Astrocyte of the spinal cord (primary cell): ENCODE measurements at places on chromosomes 1 and 21.

- no peak for DNase-seq
Observed at GRCh38 chr1:165857046-165857801, 29.8 kb downstream of the UCK2 start.

DNA sequence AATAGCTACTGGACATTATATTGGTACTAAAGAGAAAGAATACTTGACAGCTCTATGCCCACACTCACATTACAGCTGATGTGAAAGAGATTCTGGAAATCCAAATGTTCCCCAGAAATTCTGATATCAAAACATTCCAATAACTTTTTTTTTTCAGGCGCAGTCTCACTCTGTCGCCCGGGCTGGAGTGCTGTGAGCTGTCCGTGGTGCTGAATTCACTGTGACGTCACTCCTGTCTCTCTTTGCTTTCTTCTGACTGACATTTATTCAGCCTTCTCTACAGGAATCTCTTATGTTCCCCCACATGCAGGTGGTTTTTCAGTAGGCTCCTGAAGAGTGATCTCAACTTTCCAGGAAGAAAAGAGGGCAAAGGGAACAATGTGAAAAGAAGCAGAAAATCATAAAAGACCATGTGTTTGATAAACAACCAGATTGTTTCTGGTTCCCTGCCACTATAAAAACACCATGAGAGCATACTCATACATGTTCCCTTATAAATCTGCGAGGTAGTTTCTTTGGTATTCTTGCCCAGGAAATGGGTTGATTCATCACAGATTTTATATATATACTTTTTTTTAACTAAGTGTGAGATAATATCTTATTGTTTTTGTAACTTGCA, 6.2 kb downstream of the S100A7A start:
- DNase-seq, result peak; percentile 53

GRCh38 chr1:212771341-212771740, 20.2 kb downstream of the NSL1 start:
- no peak for DNase-seq

- no peak for DNase-seq
Observed at GRCh38 chr1:2800664-2801045, 838 bp downstream of the TTC34 start.

DNA sequence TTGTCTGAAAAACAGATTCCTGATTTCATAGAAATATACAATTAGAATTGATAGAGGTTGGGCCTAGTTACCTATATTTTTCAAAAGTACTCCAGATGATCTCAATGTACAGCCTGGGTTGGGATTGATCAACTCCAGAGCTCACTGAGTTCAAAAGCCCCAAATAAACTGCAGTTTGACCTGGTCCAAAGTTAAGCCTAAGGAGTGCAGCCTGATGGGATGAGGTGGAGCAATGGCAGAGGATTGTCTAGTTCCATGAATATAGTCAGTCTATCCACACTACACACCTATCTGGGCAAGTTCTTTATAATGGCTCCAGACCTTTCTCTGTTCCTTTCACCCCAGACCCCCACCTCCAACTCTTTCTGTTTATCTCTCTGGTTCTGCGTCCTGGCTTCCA, 49.2 kb downstream of the C8A start:
- DNase-seq, result no peak

DNA sequence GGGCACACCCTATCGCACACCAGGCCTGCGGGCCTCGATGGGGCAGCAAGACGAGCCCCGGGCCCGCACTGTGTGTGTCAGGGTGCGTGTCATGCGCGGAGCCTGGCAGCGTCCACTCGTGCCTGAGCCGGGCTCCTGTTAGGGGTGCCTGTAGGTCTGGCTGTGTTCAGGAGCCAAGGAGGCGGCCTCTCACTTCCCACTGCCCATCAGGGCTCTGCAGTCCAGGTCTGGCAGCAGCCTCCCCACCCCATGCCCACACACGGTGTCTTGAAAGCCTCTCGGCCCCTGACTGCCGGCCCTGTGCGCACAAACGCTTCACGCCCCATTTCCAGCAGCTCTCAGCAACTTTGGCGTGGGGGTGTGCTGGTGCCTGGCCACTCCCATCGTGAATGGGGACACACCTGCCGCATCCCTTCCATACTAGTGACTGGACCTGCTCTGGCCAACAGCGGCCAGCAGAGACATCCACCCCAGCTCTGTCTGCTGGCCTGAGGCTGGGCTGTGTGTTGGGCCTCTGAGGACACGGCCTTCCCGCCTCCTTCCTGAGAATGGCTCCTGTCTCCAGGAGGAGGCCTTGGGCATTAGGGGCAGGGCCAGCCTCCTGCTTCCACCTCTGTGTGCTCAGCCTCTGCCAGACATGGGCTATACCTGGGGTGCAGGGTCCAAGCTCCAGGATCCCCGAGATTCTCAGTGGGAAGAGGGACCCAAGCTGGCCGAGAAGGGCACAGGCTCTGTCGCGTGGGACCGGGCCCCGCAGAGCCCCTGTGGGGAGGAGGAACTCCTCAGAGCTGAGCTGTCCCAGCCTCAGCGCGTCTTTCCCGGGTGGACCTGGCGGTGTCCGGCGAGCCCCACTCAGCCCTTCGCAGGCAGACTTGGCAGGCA, 41.8 kb upstream of the ACTRT2 start:
- DNase-seq, result no peak

GRCh38 chr1:22790232-22791008, 79.8 kb downstream of the EPHB2 start:
- no peak for DNase-seq

DNA sequence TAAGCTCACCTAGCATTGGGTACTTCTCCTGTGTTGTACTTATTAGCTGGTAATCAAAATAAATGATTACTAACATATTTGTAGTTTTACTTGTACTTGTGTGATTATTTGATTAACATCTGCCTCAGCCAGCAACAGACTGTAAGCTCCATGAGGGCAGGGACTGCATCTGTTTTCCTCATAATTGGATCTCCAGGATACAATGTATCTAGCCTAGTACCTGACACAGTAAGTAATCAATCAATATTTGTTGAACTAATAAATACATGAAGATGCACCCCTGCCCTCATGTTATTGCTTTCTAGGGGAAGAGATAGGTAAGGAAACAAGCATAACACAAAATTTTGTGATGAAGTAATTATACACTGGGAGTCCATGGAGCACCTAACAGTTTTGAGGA, 101.5 kb downstream of the TENT5C start:
- DNase-seq, result no peak

DNA sequence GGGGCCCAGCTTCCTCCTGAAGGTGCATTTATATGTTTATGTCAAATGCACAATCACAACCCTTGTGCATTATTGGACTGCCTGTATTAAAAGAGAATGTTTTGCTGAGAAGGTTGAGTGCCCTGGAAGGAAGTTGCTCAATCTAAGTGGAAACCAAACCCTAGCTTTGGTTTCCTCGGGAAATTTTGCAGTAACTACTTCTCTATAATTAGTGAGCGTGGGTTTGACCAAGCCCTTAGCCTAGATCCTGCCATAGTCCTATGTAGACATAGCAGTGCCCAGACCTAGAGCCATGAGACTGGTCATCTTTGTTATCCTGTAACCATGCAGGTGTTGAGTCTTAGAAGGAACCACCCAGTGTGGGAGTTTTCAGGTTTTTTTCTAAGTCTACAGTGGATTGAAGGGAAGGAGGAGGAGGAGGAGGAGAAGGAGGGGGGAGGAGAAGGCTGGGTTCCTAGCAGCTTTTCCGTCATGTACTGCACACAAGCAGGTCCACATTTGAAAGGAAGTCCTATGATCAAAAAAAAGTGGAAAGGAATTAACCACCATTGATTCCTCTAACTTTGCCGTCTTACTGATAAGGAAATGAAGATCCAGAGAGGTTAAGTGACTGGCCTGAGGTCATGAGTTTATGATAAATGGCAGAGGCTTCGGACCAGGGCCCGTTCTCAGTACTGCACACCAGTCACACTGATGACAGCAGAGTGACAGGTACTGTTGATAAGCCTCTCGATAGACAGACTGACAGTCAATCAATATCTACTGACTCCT, 72.2 kb upstream of the LYST start:
- DNase-seq, result no peak

DNA sequence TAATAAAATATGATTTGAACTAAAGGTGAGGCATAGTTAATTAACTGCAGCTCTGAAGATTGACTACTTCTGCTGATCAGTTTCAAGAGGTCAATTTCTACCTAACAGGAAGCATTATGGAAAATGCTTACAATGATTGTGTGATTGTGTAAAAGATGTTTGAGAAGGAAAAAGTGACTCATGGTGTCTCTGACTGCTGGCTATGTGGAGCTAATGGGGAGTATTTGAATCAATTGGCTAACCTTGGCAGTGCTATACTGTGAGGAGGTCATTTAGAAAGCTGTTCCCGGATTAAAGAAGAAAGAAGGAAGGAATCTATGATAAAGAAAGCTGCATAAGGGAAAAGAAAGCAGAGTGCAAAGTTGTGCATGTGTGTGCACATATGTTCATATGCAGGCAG, 376.5 kb downstream of the ADGRL2 start:
- peak; percentile 28 for DNase-seq

- DNase-seq, result peak; percentile 48
Observed at GRCh38 chr1:214476229-214476985, 75.0 kb downstream of the PTPN14 start.

DNA sequence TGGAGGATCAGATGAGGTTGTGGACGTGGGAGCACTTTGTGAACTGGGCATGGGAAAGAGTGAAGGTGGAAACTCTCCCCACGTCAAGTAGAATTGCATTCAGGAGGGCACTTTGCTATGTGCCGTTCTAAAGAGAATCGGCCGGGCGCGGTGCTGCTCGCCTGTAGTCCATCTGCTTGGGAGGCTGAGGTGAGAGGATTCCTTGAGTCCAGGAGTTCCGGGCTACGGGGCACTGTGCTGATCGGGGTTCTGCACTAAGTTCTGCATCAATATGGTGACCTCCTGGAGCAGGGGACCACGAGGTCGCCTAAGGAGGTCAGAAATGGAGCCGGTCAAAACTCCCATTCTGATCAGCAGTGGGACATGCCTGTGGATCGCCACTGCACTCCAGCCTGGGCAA, 141.9 kb downstream of the PEX14 start:
- no peak for DNase-seq

DNA sequence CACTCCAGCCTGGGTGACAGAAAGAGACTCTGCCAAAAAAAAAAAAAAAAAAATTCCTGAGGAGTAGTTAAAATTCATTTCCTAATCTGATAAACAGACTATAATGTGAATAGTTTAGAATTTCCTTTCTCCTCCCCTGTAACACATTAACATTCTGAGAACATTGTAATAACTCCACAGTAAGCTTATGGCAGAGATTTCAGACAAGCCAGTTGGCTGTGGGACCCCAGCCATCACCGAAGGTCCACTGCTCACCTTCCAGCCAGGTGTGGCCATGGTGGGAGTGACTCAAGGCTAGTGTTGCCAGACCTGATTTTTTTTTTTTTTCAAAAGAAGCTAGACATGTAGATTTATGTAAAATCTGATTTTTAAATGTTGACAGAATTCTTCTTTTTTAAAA, 11.8 kb downstream of the KANK4 start:
- no peak for DNase-seq

GRCh38 chr1:7379441-7379971, 391.6 kb upstream of the VAMP3 start:
- DNase-seq, result peak; percentile 85

- DNase-seq, result peak; percentile 1
Observed at GRCh38 chr1:102550729-102551384, 554.1 kb upstream of the OLFM3 start.

GRCh38 chr1:115575661-115576060, 66.1 kb upstream of the VANGL1 start:
- DNase-seq, result no peak

DNA sequence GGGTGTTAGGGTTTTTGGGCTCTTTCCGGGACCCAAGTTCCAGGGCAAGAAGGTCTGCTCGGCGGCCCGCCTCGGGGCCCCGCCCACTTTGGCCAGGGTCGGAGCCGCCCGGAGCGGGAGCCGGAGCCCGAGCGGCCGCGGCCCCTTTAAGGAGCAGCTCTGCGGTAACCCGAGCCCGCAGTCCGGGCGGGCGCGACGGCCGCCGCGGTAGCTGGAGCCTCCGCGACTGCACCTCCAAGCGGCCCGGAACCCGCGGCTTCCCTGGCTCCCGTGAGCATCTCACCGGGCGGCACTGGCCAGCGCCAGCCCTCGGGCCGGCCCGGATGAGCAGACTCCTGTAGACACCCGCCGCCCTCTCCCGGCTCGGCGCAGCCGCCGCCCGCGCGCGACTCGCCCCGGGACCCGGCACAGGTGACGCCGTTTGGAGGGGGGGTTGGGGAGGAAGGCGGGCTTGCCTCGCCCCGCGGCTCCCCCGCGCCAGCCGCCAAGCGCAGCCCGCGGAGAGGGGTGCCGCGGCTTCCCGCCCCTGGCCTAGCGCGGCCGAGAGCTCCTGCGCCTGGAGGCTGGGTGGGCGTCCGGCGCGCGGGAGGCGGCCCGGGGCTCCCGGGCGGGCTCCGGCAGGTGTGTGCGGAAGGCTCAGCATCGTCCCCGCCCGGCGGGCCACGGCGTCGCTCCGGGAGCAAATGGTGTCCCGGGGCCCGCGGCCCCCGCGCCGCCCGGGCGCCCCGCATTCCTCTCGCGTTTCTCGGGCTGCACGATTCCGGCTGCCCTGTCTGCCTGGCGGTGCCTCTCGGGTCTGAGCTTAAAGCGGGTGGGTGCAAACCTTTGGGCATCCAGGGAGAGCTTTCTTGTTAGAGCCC, at the start of gene TLCD4:
TSS of gene TLCD4 (plus strand) at position 149 of the 860 bp plus-strand sequence. CDS start 26,547 bp downstream, outside the sequence.
- peak; percentile 30 for DNase-seq

DNA sequence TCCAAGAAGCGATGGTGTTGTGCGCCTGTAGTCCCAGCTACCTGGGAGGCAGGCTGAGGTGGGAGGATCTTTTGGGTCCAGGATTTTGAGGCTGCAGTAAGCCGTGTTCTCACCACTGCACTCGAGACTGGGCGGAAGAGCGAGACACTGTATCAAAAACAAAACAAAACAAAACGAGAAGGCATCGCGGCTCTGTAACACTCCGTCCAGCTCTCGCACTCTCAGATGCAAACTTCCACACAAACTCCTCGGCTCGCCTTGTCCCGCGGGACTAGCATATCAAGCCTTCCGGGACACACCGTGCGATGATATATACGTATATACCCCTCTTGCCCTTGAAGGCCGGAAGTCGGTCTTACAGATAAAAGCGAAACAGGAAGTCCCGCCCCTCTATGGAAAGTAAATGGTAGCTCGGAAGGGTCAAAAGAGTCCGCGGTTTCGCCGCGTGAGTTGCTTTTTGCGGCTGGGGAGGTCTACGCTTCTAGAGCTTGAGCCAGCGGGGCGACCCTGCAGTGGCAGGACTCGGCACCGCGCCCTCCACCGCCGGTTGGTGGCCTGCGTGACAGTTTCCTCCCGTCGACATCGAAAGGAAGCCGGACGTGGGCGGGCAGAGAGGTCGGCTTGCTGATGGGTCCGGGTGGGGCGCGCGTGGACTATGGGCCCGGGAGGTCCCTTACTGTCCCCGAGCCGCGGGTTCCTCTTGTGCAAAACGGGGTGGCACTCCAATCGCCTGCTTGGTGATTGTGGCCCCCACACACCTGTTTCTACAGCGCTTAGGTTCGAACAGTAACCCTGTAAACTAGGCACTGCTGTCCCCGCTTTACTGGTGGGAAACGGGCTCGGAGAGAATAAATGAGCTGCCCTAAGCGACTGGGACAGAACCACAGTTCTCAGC, at the start of gene COA6:
TSS of gene COA6 (plus strand) at position 393 of the 895 bp plus-strand sequence. CDS start at position 404, 11 bp downstream.
- peak; percentile 97 for DNase-seq
